HFFc6 (cell line): ENCODE measurements at places on chromosomes 1 and 21. TPM values are rescaled to one million over a fixed set of nuclear protein-coding genes. Genes with fewer than 3 reads are reported as not detected.

C8A gene
- total RNA-seq: not detected in 3 replicates

SAMD13 gene
- total RNA-seq: 0.35 to 0.60 TPM (median 0.45 TPM) in 3 replicates

KRTAP22-2 gene
- total RNA-seq: not detected in 3 replicates

SESN2 gene
- 17.5 to 19.5 TPM (median 18.0 TPM) in 3 replicates for total RNA-seq

IL20 gene
- total RNA-seq: not detected in 3 replicates

RCSD1 gene
- not detected in 3 replicates for total RNA-seq

SAMD11 gene
- total RNA-seq: 18.0 to 26.5 TPM (median 24.6 TPM) in 3 replicates

SLC30A2 gene
- total RNA-seq: not detected in 2 replicates

FCRL5 gene
- not detected in 3 replicates for total RNA-seq

SEMA6C gene
- 1.1 to 1.5 TPM (median 1.4 TPM) in 3 replicates for total RNA-seq

ZNF683 gene
- total RNA-seq: not detected in 3 replicates

- peaks cover 16% of the 10 kb centered on the region for H3K36me3 ChIP-seq
- peaks cover 3% of the 10 kb centered on the region for H3K27me3 ChIP-seq
- H3K4me1 ChIP-seq: peaks cover 21% of the 10 kb centered on the region
- no peak for DNase-seq
- no peak overlapping the region for H3K4me3 ChIP-seq
Measured at GRCh38 chr1:8365661-8366362, 47.9 kb downstream of the SLC45A1 start.

DNA sequence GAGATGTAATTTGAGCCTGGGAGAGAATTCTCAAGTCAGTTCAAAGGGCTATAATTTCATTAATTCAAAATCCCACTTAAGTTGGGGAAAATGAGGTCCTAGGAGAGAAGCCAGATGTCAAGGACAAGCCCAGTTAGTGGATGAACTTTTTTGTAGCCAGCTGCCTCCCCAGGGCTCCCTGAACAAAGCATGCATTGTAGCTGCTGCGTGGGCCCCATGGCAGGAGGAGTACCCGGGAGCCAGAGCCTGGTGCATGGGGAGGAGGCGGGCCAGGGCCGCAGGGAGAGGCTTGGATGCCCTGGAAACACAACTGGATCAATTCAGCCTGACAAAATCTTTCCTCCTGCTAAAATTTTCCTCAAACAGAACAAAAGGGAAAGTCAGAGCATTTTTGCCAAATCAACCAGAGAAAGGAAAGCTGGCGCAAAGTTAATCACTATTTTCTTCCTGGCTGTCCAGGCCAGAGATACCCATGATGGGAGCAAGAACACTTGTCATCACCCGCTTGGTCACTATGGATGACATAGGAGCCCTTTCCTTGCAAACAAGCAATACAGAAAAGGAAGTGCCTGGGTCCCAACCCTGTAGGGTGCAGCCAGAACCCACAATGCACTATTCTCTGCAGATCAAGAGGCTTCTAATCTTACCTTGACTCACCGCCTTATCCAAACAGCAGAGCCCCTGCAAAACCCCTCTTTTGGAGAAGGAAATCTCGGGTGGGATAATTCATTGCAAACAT lies 248.1 kb upstream of the RAB4A start:
- no peak overlapping the region for H3K4me3 ChIP-seq
- no peaks in the 10 kb centered on the region; the same call in 1 of the 2 replicates for H3K36me3 ChIP-seq
- no peak for DNase-seq
- H3K4me1 ChIP-seq: no peaks in the 10 kb centered on the region
- H3K27ac ChIP-seq: no peak overlapping the region

- no peak overlapping the region for H3K27ac ChIP-seq
- H3K4me1 ChIP-seq: peaks cover 24% of the 10 kb centered on the region
- peaks cover 4% of the 10 kb centered on the region for H3K27me3 ChIP-seq
- no peaks in the 10 kb centered on the region for H3K36me3 ChIP-seq
Measured at GRCh38 chr1:236078993-236079392, 14.1 kb upstream of the NID1 start.

DNA sequence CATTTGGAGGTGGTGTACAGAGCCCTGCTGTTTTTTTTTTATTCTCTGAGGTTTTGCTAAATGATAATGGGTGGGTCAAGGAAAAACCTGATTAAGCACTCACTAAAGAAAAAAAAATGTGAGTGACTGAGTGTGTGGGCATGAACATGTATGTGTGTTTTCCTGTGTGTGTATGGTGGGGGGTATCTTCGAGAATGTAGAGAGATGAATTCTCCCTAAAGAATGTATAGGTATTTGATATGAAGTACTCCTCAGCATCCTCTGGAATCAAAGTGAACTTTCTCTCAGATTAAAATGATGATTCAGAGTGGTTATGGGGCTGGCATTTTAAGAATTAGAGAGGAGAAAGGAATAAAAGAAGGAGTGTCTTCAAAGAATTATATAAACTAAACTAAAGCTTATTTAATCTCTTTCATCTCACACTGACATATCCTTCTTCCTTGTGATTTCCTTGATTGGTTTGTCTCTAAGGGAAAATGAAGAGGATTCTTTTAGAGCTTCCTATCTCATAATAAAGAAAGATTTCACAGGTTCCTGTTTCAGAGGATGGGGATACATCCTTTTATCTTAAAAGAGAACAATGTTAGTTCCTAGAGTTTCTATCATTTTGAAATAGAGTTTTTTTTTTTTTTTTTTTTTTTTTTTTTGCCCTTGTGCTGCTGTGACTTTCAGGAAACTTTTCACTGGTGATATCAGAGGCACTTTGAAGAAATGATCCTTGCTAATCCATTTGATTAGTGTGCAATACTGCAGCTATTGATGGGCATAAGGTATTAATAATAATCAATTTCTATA lies 23.9 kb downstream of the S1PR1 start:
- H3K36me3 ChIP-seq: no peaks in the 10 kb centered on the region
- peaks cover 2% of the 10 kb centered on the region for H3K27me3 ChIP-seq
- H3K4me3 ChIP-seq: peak overlapping the region; percentile 62; the same call in 1 of the 2 replicates
- peaks cover 75% of the 10 kb centered on the region for H3K4me1 ChIP-seq
- H3K27ac ChIP-seq: peak overlapping the region; percentile 91
- DNase-seq: no peak

- no peak overlapping the region for H3K27ac ChIP-seq
- no peak for DNase-seq
- peaks cover 2% of the 10 kb centered on the region; the same call in 1 of the 2 replicates for H3K27me3 ChIP-seq
- H3K36me3 ChIP-seq: no peaks in the 10 kb centered on the region
- H3K4me3 ChIP-seq: no peak overlapping the region
Measured at GRCh38 chr1:96634883-96635282, 86.7 kb upstream of the PTBP2 start.

- no peak overlapping the region for H3K27ac ChIP-seq
- no peaks in the 10 kb centered on the region for H3K36me3 ChIP-seq
- H3K27me3 ChIP-seq: peaks cover 43% of the 10 kb centered on the region
- peaks cover 29% of the 10 kb centered on the region for H3K4me1 ChIP-seq
- no peak for DNase-seq
- peak overlapping the region; percentile 63 for H3K4me3 ChIP-seq
Measured at GRCh38 chr1:153679337-153680119, 1.0 kb downstream of the NPR1 start.

- H3K27ac ChIP-seq: peak overlapping the region; percentile 98
- H3K36me3 ChIP-seq: peaks cover 5% of the 10 kb centered on the region; the same call in 1 of the 2 replicates
- H3K27me3 ChIP-seq: peaks cover 2% of the 10 kb centered on the region
- peak overlapping the region; percentile 99 for H3K4me3 ChIP-seq
- no peak for DNase-seq
Measured at GRCh38 chr1:228141226-228142044, 1.4 kb downstream of the GUK1 start.

DNA sequence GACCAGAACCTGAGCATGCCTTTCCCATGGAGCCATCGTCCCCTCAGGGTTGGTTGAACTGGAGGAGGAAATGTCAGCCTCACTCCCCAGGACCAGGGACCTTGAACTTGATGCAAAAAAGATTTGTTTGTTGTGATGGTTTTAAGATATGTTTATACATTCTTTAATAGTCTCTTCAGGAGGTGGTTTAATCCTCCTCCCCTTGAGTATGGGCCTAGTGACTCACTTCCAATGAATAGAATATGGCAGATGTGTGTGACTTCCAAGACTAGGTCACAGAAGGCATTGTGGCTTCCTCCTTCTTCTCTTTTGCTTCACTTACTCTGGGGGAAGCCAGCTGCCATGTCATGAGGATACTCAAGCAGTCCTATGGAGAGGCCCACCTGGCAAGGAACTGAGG lies 81.7 kb upstream of the WNT4 start:
- H3K27ac ChIP-seq: no peak overlapping the region
- no peaks in the 10 kb centered on the region for H3K36me3 ChIP-seq
- no peak for DNase-seq
- no peaks in the 10 kb centered on the region for H3K4me1 ChIP-seq
- H3K4me3 ChIP-seq: no peak overlapping the region

DNA sequence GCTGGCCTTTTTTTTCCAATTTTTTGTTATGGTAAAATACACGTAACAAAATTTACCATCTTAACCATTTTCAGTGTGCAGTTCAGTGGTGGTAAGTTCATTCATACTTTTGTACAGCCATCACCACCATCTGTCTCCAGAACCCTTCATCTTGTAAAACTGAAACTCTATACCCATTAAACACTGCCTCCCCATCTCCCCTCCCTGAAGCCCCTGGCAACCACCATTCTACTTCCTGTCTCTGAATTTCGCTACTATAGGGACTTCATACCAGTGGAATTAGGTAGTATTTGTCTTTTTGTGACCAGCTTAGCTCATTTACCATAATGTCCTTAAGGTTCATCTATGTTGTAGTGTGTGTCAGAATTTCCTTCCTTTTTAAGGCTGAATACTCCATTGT lies 8.7 kb downstream of the PKNOX1 start:
- peak overlapping the region; percentile 52; the same call in 1 of the 2 replicates for H3K27ac ChIP-seq
- DNase-seq: no peak
- no peaks in the 10 kb centered on the region; the same call in 1 of the 2 replicates for H3K27me3 ChIP-seq
- peaks cover 9% of the 10 kb centered on the region; the same call in 1 of the 2 replicates for H3K36me3 ChIP-seq
- no peak overlapping the region for H3K4me3 ChIP-seq

DNA sequence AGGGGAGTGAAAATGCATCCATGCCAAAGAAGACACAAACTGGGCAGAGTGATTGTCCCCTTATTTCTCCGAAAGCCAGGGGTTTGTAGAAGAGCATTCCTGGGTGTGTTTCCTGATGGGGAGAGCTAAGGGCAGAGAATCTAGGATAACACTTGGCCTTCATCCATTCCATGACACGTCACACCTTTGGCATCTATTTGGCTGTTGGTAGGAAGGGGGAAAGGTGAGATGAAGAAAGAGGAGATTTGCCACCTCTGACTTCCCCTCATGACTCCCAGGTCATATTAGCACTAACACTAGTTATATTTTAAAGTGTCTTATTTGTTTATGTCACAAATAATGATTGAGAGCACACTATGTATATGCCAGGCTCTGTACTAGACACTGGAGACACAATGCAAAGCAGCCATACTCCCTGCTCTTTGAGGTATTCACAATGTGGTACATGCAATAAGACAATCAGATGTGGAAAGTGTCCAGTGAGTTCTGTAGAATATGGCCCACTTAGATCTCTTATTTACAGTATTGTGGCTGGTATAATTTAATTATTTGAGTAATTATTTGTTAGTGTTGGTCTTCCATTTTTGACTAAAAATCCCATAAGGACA lies 54.5 kb upstream of the GADD45A start:
- no peak for DNase-seq
- H3K4me3 ChIP-seq: no peak overlapping the region
- peaks cover 14% of the 10 kb centered on the region for H3K36me3 ChIP-seq
- H3K27ac ChIP-seq: no peak overlapping the region
- peaks cover 1% of the 10 kb centered on the region; the same call in 1 of the 2 replicates for H3K27me3 ChIP-seq

GRCh38 chr1:190759807-190760206 lies 282.1 kb upstream of the BRINP3 start:
- no peaks in the 10 kb centered on the region for H3K36me3 ChIP-seq
- no peak overlapping the region for H3K27ac ChIP-seq
- H3K4me3 ChIP-seq: no peak overlapping the region
- no peaks in the 10 kb centered on the region for H3K27me3 ChIP-seq
- DNase-seq: no peak

DNA sequence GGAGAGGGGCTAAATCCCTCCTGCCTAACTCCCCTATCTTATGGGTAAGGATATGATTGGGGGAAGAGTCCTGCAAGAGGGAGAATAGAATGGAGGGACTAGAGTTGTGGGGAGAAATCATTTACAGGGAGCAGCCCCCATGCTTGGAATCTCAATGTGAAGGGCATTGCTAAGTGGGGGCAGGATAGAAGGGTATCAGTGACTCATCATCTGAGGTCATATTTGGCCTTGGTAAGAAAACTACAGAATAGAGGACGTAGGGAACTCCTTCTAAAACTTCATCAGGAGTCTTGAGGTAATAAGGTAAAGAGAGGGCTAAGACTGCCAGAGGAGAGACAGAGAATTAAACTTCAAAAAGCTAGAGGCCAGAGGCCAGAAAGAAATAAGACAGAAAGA lies 487 bp downstream of the HJV start:
- no peaks in the 10 kb centered on the region for H3K36me3 ChIP-seq
- H3K27me3 ChIP-seq: peaks cover 4% of the 10 kb centered on the region
- H3K4me1 ChIP-seq: peaks cover 34% of the 10 kb centered on the region
- DNase-seq: no peak

GRCh38 chr1:246297279-246298265 lies 209.5 kb downstream of the SMYD3 start:
- DNase-seq: no peak
- H3K4me3 ChIP-seq: peak overlapping the region; percentile 56
- H3K36me3 ChIP-seq: peaks cover 6% of the 10 kb centered on the region
- peak overlapping the region; percentile 67 for H3K27ac ChIP-seq
- peaks cover 72% of the 10 kb centered on the region for H3K4me1 ChIP-seq
- peaks cover 1% of the 10 kb centered on the region; the same call in 1 of the 2 replicates for H3K27me3 ChIP-seq

- DNase-seq: peak; percentile 86
- H3K27ac ChIP-seq: peak overlapping the region; percentile 49; the same call in 1 of the 2 replicates
- H3K4me3 ChIP-seq: no peak overlapping the region
- no peaks in the 10 kb centered on the region for H3K36me3 ChIP-seq
- H3K4me1 ChIP-seq: peaks cover 28% of the 10 kb centered on the region
Measured at GRCh38 chr1:70504821-70505193, 93.7 kb downstream of the CTH start.

DNA sequence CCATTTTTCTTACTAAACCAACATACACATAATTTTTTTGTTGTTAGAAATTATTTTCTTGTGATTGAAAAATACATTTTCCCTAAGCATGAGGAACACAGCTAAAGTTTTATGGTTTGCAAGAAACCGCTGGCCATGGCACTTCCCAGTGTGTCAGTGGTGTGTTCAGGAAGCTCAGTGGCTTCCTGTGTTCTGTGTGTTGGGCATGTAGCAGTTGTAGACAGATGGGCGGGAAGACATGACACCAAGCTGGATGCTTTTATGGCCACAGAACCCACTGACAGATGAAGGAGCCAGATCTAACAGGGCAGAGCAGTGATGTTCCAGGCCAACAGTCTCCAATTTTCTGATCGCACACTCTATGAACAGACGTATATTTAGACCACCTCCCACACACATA lies 119.8 kb downstream of the GALNT2 start:
- H3K27ac ChIP-seq: peak overlapping the region; percentile 2; the same call in 1 of the 2 replicates
- peaks cover 6% of the 10 kb centered on the region for H3K36me3 ChIP-seq
- H3K4me1 ChIP-seq: peaks cover 43% of the 10 kb centered on the region
- DNase-seq: no peak
- no peak overlapping the region for H3K4me3 ChIP-seq

- peak; percentile 25 for DNase-seq
- peaks cover 21% of the 10 kb centered on the region for H3K36me3 ChIP-seq
- H3K4me1 ChIP-seq: peaks cover 8% of the 10 kb centered on the region
- peaks cover 1% of the 10 kb centered on the region; the same call in 1 of the 2 replicates for H3K27me3 ChIP-seq
- H3K4me3 ChIP-seq: no peak overlapping the region
- no peak overlapping the region for H3K27ac ChIP-seq
Measured at GRCh38 chr1:217493290-217493689, 137.6 kb downstream of the GPATCH2 start.

GRCh38 chr1:115060501-115060900 lies 28.8 kb downstream of the TSPAN2 start:
- peaks cover 15% of the 10 kb centered on the region for H3K4me1 ChIP-seq
- H3K36me3 ChIP-seq: no peaks in the 10 kb centered on the region; the same call in 1 of the 2 replicates
- no peaks in the 10 kb centered on the region; the same call in 1 of the 2 replicates for H3K27me3 ChIP-seq
- no peak overlapping the region for H3K27ac ChIP-seq

- H3K4me3 ChIP-seq: no peak overlapping the region
- peaks cover 7% of the 10 kb centered on the region for H3K4me1 ChIP-seq
- peaks cover 29% of the 10 kb centered on the region for H3K27me3 ChIP-seq
Measured at GRCh38 chr1:28855046-28855445, 43.1 kb downstream of the OPRD1 start.
